Heart right ventricle (tissue), 16 donors: ENCODE measurements at places on chromosomes 7 and 10. TPM values are rescaled to one million over a fixed set of nuclear protein-coding genes. Genes with fewer than 3 reads are reported as not detected.

DNA sequence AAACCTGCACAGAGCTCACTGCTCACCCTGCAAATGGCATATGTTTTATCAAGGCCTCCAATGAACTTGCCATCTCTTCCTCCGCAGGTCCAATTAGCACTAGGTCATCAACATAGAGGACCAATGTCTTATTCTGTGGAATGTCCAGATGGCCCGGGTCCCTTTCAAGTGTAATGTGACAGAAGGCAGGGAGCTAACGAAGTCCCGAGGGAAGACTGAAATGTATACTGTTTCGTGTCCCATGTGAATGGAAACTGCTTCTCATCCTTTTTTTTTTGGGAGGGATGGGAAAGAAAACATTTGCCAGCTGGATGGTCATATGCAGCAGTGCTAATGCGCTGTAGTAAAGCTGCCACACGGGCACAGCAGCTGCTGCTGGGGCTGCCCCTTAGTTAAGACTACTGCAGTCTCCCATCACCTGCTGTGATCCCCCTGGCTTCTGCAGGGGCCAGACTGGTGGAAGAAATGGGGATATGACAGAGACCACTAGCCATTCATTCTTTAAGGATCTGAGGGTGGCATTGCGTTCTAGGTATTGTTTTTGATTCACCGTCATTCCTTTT lies 61.7 kb upstream of the CCNY start:
- DNase-seq, result no peak

- DNase-seq, result no peak
These were observed 1139.4 kb downstream of the XPNPEP1 start for GRCh38 chr10:108783897-108784296.

DNA sequence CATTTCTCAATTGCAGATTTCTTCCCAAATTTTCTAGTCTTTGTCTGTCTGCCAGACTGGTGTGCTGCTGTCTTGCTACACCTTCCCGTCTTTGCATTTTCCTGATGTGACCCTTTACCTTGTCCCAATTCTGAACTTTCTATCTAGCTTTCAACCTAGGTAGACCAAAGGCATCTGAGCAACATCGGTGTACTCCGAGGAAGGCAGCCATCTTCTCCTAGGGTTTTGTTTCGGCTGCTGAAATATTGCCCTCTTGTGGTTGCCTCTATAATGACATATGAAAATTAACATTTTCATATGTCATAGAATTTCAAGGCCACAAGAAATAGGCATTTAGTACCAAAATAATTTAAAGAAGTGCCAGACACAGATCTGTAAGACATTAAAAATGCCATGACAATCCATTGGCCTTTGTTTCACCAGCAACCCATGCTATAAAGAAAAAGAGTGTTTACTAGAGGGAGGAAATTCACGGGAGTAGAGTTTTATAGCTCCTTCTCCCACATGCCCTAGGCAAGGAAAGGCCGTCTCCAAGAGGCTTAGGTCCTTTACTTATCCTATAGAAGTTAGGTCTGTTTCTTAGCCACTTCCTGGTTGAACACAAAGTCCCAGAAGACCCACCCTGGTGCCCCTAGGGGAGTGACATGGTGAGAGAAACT lies 23.4 kb downstream of the OR9A2 start:
- DNase-seq, result no peak

GRCh38 chr10:27457261-27457945 lies 46.7 kb upstream of the RAB18 start:
- DNase-seq, result no peak

- no peak for DNase-seq
These were observed 3.4 kb downstream of the AOC1 start for GRCh38 chr7:150855476-150856302.

DNA sequence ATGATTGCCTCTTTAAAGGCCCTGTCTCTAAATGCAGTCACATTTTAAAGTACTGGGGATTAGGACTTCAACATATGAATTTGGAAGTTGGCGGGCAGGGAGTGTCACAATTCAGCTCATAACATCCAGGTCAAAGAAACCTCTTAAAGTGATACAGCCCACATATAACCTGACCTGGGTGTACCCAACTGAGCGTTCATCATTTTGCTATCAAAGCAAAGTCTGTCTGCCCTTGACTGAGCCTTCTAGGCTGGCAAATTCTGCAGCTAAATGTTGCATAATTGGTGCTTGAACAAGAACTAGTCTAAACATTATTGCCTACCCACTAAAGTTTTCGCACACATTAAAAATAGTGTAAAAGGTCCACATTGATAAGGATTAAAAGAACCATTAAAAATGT lies 3.7 kb downstream of the MSRB2 start:
- no peak for DNase-seq

- no peak for DNase-seq
These were observed 189.4 kb upstream of the AHR start for GRCh38 chr7:17109020-17109419.

The ADRA2A gene
- 0.29 TPM for polyA plus RNA-seq

The MRPS33 gene
- polyA plus RNA-seq, result 71.7 TPM

The PLAC9 gene
- polyA plus RNA-seq, result 129 TPM

The ZP3 gene
- polyA plus RNA-seq, result 0.77 TPM

The INA gene
- polyA plus RNA-seq, result not detected

The CPA2 gene
- polyA plus RNA-seq, result not detected

The CNPY1 gene
- not detected for polyA plus RNA-seq
